ENCODE measurements at places on chromosomes 11 and 22.
A peak's percentile ranks its signal among the peaks of the same experiment; 100 is the strongest.

- DNase-seq: no peak
These were observed 6.8 kb upstream of the GGA1 start for GRCh38 chr22:37601540-37602442.

GRCh38 chr22:31893460-31893859, 50.9 kb upstream of the YWHAH start:
- no peak for DNase-seq

- no peak for DNase-seq
These were observed 119.4 kb downstream of the TTC28 start for GRCh38 chr22:28560046-28560742.

DNA sequence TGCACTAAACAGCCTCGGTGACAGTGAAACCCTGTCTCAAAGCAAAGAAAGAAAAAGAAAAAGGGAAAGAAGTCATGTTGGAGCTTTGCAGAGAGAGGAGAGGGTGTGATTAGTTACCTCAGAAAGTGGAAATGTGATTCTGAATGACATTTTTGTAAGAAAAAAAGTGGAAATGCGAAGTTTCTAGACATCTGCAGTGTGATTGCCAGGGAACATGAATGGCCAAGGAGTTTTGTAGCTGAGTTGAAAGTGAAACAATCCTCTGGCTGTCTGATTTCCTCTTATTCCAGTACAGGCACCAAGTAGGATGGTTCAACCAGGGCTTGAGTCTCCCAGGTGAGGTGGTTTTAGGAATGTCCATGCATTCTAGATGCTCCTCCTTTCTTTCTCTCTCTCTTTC, 17.8 kb upstream of the SYVN1 start:
- DNase-seq: no peak

DNA sequence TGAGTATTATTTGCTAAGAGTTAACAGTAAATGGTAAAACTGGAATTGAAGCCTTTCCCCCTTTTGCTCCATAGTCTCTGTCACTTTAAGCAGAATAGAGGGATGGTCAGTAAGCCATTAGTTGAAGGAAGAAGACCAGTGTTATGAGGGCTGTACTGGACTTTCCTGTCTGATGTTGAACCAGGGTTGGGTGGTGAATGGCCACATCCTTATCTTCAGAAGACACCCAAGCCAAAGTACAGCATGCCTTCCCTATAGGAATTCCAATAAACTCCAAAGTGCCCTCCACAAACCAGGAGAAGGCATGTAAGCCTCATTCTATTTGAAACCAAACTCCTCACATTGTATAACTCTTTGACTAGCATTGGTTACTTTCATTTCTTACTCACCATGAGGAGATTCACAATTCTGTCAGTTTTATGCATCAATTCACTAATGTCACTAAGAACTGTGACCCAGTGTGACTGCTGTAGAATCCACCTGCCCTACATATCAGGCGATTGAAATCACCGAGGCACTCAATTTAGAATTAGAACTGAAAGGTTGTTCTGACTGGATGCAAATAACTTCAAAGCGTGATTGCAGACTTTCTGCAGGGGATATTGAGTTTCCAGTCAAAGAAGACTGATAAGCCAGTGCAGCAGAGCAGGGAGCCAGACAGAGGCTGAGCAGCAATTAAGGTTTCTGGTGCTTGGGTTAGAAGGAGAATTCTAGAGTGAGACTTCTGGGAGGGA, 107.1 kb upstream of the DDI1 start:
- DNase-seq: no peak

DNA sequence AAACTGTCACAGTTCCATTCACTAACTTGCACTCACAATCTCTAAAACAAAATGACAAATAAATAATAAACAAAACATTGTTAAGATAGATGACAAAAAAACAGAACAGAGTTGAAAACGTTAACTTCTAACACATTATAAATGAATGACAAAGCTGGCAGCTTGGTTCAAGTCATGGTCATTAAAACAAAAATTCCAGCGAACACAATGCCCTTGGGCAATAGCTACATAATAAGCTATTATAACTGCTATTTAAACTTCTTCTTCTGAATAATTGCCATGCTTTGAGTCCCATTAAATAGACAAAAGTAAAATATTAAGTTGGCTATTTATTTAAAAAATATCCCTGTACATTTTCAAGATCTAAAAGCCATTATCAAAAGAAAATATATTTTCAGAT, 54.7 kb downstream of the PICALM start:
- no peak for DNase-seq

DNA sequence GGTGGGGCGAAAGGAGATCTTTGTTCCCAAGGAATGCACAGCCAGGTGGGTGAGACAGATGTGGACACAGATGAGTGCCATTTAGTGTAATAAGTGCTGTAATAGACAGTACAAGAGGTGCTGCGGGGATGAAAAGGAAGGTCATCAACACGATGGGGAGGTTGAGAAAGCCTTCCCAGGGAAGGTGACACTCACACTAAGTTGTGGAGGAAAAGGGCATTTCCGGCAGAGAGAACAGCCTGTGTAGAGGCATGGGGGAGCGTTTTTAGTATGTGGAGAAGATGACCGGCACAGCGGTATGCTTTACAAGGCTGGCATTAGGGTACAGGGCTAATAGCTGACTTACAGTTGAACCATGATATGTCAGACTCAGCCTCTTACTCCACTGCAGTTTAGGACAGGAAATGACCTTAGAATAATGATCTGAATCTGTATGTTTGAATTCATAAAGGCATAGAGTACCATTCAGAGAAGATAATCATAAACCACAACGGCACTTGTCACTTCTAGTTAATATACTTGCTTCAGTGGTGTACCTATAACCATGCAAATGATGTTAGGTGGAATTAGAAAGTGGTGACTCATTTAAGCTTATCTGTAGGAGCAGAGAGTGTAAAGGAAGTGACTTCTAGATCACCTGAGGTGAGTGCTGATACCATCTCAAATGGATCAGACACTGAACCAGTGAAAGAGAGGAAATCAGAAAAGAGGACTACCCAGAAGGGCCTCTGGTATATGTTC, 60.6 kb downstream of the FAM83F start:
- DNase-seq: no peak

DNA sequence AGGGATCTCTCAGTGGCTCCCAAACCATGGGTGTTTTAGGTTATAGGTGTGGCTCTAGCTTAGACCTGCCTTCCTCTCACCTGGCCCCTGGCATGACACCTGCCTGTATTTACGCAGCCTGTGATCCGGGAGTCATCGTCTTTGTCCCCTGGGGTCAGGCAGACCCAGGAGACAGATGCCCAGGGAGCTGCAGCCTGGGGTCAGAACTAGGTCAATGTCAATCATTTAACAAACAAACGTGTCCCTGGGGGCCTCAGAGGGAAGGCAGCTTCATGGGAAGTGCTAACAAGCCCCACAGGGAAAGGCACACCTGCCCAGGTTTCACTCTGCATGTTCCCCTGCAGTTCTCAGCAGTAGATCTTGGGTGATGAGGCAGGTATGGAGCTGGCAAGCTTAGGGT, 12.0 kb downstream of the BACE1-AS start:
- no peak for DNase-seq

GRCh38 chr11:15519124-15519791, 404.5 kb downstream of the INSC start:
- no peak for DNase-seq

GRCh38 chr11:69486773-69487291, 5.4 kb downstream of the LINC01488 start:
- no peak for DNase-seq

DNA sequence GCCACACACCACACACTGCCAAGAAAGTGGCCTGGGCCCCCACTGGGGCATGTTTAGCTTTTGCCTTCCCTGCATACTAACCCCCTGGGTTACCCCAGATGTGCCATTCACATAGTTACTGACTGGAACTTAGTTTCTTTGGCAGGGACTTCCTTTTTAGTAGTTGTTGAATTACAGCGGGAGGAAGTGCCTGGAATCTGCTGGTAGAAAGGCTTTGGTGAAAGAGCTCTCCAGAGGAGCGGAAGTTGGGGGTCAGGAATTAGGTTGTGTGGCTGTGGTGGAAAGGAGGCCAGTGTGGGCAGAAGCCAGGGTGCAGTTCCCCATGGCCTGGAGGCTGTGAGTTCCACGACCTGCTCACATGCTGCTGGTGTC, 69.0 kb downstream of the MED15 start:
- DNase-seq: no peak

DNA sequence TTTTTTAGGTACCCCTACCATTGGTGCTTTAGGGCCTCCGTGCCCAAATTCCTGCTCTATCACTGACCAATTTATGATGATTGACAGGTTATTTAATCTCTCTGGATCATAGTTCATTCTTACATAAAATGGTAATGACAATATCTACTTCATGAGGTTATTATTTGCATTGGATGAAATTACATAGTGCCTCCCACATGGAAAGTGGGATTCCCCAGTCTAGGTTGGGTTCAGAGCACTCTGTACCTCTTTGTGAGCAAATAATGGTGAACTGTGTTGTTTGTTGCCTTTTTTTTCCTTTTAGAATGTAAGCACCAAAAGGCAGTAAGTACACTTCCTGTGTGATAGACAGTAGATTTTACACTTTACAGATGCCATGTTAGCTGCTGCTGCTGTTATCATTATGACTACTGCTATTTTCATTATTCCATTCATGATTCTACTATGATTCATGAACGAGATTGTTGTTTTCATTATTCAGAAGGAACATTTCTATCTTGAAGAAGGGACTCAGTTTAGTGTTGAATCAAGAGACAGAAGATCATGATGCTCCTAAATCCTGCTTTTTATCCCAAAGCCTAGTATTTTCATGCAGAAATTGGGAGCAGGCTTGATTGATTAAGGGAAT, 100.8 kb downstream of the ALX4 start:
- no peak for DNase-seq

- no peak for DNase-seq
These were observed 97.4 kb upstream of the PRDM11 start for GRCh38 chr11:45048870-45049691.

- no peak for DNase-seq
These were observed 6.2 kb downstream of the DNAJC24 start for GRCh38 chr11:31375879-31376278.

GRCh38 chr11:126231725-126232459, 20.3 kb downstream of the FAM118B start:
- no peak for DNase-seq

- no peak for DNase-seq
These were observed 380 bp downstream of the C11orf96 start for GRCh38 chr11:43942662-43943371.

DNA sequence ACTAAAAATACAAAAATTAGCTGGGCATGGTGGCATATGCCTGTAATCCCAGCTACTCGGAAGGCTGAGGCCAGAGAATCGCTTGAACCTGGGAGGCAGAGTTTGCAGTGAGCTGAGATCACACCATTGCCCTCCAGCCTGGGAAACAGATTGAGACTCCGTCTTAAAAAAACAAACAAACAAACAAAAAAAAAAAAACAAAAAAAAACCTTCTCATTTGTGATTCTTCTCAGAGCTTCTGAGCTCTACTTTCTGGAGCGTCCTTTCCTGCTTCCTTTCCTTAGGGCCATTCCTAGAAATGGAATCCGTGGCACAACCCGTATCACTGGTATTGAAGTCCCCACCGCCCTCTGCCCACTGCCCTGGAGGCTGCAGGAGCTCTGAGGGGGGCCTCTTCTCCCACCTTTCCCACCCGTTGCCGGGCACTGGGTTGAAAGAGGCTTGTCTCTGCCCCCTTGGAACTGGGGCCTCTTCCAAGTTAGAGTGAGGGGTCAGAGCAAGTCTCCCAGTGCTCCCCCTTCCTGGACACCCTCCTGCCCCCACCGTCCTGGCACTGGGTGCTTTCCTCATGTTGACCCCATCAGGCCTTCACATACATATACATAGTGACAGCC, 2.0 kb upstream of the SHISA8 start:
- DNase-seq: no peak

DNA sequence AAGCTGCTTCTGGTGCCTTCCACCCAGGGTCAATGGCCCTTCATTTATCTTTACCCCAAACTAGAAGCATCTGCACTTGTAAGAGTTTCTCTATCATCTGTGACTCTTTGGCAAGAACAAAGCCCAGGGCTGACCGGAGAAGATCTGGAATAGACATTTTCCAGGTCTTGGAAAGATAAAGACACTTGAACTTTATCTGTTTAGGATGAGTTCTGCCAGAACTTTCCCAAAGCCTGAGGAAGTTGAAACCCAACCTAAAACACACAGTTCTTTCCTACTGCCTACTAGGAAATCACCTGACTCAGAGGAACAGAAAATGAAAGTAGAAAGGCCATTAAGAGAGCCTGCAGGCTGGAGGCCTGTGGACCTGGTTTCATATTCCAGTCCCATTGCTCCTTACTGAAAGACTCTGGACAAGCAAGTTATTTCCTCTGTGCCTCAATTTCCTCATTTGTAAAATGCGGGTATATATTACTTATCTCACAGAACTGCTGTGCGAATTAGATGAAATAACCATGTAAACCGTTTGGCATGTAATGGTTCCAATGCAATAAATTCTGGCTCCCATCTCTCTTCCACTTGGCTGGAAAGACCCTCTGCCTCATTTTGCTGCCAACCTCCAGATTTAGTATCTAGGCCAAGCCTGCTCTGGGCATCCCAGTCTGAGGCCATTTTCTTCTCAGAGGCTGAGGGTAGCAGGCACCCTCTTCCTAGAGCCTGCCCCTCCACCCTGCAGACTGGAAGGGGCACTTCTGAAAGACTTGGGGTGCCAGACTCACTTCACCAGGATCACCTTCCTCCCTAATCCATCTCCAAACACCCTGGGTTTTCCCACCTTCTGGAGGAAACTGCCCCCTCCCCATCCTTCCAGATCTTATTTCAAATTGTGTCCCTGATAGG, 1.2 kb downstream of the UBE2L6 start:
- DNase-seq: peak; percentile 31

GRCh38 chr22:17086296-17086695, 1.5 kb downstream of the IL17RA start:
- DNase-seq: no peak

- no peak for DNase-seq
These were observed 85.3 kb upstream of the MYO18B start for GRCh38 chr22:25656724-25657123.

DNA sequence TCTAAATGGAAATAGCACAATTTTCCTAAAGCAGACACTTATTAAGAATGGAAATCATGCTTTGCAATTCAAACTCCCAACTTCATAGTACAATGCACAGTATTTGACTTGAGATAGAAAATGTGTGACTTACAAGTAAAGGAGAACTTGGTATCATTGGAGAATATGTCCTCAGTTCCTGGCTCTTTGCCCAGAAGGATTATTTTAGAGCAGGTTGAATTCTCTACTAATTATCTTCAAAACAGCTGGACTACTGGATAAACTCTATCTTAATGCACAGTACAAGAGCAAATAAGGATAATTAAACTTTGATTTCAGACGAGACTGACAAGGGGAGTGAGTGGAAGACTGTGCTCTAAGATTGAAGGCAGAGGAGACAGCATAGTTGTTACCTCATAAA, 839.4 kb downstream of the OPCML start:
- DNase-seq: no peak

- DNase-seq: no peak
These were observed 39.6 kb upstream of the AMOTL1 start for GRCh38 chr11:94728541-94728940.

Measured in activated naive CD4-positive, alpha-beta T cell treated with Interleukin-2 at 50 U/mL for 16 hours (primary cell).